ENCODE measurements at places on chromosomes 13 and 19. TPM values are rescaled to one million over a fixed set of nuclear protein-coding genes. Genes with fewer than 3 reads are reported as not detected.

Gene SLC6A16
- total RNA-seq = 0.38 TPM

Gene FXYD1
- total RNA-seq = 1.4 TPM

Gene PLVAP
- total RNA-seq = 0.19 TPM

Gene TPRX1
- not detected for total RNA-seq

Gene ZNF442
- total RNA-seq = 6.3 TPM

Gene SPRED3
- 3.3 TPM for total RNA-seq

Gene ZNF418
- 5.6 TPM for total RNA-seq

Gene DLL3
- under 0.01 TPM for total RNA-seq

Gene MISP
- total RNA-seq = 0.19 TPM

Gene C19orf67
- not detected for total RNA-seq

Gene CUL4A
- total RNA-seq = 157 TPM

Gene SELENOV
- total RNA-seq = not detected

Gene NCCRP1
- not detected for total RNA-seq

Gene KCNRG
- total RNA-seq = 2.9 TPM

Gene TEX29
- total RNA-seq = not detected

Gene TNFSF11
- total RNA-seq = 0.38 TPM

Gene GTF2F2
- total RNA-seq = 23.4 TPM

Gene ZNF560
- total RNA-seq = 2.7 TPM

Gene FAM216B
- total RNA-seq = not detected

Gene VAV1
- total RNA-seq = not detected

Gene CEACAM4
- total RNA-seq = not detected

Gene CEACAM8
- not detected for total RNA-seq

Gene FFAR2
- total RNA-seq = not detected
